ENCODE measurements at places on chromosomes 12 and 14. TPM values are rescaled to one million over a fixed set of nuclear protein-coding genes. Genes with fewer than 3 reads are reported as not detected.

GRCh38 chr14:69692594-69692993 is 74.3 kb upstream of the SRSF5 start:
- DNase-seq = no peak

DNA sequence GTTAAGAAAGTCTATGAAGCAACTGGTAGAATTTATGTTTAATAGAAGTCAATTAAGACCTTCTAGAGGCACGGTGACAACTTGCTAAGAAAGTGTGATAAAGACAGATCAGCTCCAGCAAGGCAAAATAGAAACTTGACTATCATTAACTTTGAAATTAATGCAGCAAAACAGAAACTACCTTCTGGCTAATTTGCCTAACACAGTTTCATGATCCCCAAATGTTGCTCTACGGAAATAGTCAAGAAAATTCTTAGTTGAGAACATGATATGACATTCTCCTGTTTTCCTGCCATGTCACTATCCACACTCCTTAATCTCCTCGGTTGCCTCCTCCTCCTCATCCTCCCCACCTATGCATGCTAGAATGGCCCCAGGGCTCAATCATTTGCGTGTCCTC is 4.2 kb downstream of the DENND5B start:
- no peak for DNase-seq

DNA sequence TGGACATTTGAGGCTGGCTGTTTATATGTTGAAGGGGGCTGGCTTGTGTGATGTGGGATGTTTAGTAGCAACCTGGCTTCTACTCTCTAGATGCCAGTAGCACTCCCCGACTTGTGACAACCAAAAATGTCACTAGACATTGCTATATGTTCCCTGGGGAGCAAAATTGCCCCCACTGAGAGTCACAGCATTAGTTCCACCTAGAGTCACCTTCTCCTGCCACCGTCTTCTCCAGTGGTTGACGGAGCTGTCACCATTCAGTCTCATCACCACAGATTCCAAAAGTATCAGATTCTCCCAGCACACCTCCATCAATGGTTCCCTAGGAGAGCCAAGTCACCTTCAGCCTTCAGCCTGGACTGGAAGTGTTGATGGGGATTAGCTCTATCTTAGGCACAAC is 7.8 kb upstream of the KRT76 start:
- DNase-seq = no peak

DNA sequence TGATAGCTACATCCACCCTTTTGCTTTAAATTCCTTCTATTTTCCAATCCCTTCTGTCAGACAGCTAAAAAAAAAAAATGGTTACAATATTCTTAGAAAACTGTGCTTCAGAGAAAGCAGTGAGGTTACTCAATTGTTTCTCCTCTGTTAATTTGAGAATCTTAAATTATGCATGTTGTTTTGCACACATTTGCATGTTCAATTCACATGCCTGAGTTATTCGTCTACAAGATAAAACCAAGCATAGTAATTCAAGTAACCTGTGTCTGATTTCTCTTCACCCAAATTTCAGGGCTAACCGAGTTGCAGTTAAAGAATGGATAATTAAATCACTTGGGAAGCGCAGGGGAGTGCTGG is 81.0 kb upstream of the MED13L start:
- no peak for DNase-seq

GRCh38 chr14:99968191-99968920 is 96.9 kb upstream of the EVL start:
- peak; percentile 62 for DNase-seq

GRCh38 chr14:64561631-64562030 is 11.9 kb downstream of the PPP1R36 start:
- no peak for DNase-seq

DNA sequence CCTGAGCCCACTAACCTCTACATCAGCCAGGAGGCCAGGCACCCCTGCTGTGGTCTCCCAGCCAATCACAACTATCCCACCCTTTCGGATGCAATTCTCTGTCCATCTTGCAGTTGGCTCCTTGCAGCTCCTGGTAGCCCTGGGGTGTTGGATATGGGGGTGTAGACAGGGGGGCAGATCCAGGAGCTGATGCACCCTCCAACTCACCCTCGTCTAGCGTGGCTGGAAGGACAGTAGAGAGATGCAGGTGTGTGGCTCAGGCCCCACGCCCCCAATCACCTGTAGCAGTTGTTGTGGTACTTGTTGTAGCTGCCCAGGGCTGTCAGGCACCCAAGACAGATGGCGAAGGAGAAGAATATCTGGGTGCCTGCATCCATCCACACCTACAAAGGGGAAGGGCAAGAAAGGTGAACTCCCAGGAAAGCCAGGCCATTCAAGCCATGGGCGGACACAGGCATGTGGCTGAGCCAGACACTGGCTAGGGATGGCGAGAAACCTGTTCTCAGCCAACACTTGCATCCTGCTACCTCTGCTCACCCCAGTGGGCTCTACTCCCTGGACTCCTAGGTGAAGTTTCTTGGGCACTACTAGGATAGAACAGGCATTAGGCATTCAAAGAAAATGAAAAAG is 13.4 kb upstream of the SLC6A12 start:
- no peak for DNase-seq

GRCh38 chr12:112283546-112283945 is 98.7 kb downstream of the HECTD4 start:
- peak; percentile 20 for DNase-seq

- peak; percentile 30 for DNase-seq
Measured at GRCh38 chr14:21244544-21244943, 24.7 kb downstream of the HNRNPC start.

Gene BCL11B
- total RNA-seq = 2.7 TPM

DNA sequence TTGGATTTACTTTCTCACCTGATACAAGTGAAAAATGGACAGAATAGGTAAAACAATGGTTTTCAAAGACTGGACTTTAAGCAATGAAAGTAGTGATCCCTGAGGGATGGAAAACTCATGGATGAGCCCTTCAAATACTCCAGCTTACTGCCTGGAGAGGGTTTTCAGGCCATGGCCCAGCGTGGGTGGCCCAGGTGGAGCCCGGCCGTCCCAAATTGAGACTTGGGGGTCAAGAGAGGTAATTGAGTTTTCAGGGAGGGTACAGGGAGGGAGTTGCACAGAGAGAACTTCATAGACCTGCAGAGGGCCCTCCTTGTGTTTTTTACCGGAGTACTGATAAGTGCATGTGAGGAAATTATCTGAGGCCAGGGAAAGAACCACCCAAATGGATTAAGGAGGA is 37.2 kb downstream of the RAN start:
- no peak for DNase-seq

- no peak for DNase-seq
Measured at GRCh38 chr12:3805077-3805476, 52.2 kb upstream of the CRACR2A start.

- no peak for DNase-seq
Measured at GRCh38 chr12:26245175-26245942, 50.0 kb downstream of the SSPN start.

GRCh38 chr12:66915306-66915904 is 236.5 kb upstream of the GRIP1 start:
- no peak for DNase-seq

Gene SLCO1B3
- total RNA-seq = not detected

- DNase-seq = no peak
Measured at GRCh38 chr14:78075555-78076277, 94.5 kb upstream of the NRXN3 start.

DNA sequence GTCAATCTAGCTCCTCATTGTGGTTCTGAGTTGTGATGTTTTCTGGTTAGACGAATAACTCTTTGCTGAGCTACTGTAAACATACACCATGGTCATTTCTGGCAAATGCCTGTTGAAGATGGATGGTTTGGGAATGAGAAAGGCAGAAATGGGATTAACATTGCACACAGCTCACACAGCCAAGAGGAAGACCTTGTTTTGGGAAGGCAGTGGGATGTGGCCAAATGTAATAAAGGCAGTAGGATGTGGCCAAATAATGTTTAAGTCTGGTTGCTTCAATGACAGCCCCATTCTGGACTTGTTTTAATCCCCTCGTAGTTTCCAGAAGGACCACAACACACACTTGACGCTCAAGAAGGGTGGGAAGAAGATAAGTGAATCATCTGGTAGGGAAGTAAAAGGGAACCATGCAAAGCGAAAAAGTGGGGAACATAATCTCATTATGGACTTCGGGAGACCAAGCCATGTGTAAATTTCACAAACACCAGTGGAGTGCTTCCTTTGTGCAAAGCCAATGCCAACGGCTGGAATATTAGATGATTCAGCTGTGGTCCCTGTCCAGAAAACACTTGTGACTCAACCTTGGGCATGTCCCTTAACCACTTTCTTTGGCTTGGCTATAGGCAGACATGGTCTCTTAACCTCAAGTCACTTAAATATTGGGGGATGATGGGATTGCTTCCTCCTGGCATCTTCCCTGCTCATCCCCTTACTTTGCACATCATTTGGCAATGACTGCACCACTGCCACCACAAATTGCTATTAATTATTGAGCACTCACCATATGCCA is 284.4 kb upstream of the CRY1 start:
- DNase-seq = no peak

DNA sequence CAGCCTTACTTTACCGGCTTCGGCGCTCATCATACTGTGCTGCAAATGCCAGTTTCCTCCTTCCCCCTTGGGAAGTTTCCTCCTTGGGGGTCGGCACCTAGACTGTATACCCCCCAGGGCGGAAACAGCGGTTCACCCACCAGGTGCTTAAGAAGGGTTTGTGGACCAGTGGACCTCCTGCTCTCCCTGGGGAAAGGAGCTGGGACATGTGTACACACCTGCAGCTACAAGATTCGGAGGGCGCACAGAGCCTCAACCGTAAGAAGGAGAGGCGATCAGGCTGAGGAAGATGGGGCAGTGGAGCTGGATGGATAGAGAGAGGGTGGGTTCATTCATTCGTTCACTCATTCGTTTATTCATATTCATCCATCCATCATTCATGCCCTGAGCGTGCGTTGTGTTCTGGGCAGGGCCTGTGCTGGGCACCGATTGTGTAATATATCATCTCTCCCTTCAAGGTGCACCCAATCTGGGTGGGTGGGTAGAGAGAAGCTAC is 717 bp upstream of the ZNF839 start:
- DNase-seq = no peak

GRCh38 chr12:114579389-114579788 is 104.6 kb downstream of the TBX3 start:
- DNase-seq = no peak

All from mammary epithelial cell (primary cell).